Stimulated activated CD8-positive, alpha-beta memory T cell treated with anti-CD3 and anti-CD28 coated beads, Interleukin-7, amount 100 ng/mL, for 4 hours (primary cell): ENCODE measurements at places on chromosomes 7 and 10.

DNA sequence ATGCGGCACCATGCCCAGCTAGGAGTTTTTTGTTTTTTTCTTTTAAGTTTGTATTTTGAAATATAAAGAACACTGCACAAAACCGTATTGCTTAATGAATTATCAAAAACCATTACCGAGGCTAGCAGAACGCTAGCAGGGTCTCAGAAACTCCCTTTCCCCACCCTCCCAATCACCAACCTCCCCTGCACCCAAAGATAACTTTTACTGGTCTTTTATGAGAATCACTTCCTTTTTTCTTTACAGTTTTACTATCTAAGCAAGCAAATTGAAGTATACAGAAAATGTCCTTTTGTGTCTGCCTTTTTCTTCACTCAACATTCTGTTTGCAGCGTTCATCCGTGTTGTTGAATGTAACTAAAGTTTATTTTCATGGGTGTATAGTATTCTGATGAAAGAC lies 13.4 kb downstream of the HIP1 start:
- DNase-seq: no peak

DNA sequence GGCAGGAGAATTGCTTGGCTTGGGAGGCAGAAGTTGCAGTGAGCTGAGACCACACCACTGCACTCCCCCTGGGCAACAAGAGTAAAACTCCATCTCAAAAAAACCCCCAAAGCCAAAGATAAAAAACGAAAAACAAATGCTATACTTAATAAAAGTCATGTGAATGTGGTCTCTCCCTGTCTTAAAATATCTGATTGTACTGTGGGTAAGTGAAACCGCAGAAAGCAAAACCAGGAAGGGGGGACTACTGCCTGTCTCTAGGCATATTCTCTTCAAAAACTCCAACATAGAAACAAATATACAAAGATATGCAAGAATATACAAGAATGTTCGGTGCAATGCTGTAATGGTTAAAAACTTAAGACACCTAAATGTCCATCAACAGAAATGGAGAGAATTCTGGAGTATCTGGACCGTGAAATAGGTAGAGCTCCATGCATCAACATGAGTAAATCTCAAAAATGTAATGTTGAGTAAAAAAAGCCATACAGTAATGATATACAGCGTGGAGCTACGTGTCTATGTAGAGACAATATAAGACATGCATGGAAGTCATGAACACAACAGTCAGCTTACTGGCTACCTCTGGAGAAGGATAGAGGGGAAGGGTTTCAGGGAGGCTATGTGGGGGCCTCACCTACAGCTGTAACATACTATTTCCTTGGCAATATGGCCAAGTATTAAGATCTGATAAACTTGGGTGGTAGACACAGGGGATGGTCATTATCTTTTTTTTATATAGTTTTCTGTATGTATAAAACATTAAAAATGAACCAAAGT lies 2.1 kb downstream of the ZNF394 start:
- no peak for DNase-seq

DNA sequence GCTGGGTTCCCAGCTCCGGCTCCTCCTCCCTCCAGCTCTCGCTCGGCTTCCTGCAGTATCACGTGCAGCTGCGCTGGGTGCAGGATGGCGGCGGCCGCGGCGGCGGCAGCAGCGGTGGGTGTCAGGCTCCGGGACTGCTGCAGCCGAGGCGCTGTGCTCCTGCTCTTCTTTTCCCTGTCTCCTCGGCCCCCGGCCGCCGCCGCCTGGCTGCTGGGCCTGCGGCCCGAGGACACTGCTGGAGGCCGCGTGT lies at the start of gene CNNM1:
TSS of gene CNNM1 (plus strand) at position 53 of the 250 bp plus-strand sequence. CDS start at position 85, 32 bp downstream.
- no peak for DNase-seq

DNA sequence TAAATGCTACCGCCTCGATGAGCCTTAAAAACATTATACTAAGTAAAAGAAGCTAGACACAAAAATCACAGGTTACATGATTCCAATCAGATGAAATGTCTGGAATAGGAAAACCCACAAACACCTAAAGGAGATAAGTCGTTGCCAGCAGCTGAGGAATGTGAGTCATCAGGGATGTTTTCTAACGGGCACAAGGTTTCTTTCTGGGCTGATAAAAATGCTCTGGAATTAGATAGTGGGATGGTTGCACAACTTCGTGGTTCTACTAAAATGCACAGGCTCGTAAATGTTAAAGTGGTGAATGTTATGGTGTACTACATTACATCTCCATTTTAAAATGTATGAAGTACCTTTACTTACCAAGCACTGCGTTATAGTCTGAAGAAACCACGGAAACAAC lies 9.7 kb downstream of the ABLIM1 start:
- DNase-seq: no peak

GRCh38 chr10:79927111-79927828 lies 21.6 kb downstream of the SFTPD start:
- DNase-seq: no peak

GRCh38 chr10:90047243-90047729 lies 345.9 kb downstream of the KIF20B start:
- DNase-seq: no peak

GRCh38 chr7:114047889-114048288 lies 129.1 kb upstream of the PPP1R3A start:
- DNase-seq: no peak

GRCh38 chr10:101894742-101895141 lies 51.1 kb upstream of the KCNIP2 start:
- no peak for DNase-seq

GRCh38 chr10:80356989-80357850 lies 639 bp downstream of the DYDC2 start:
- no peak for DNase-seq

DNA sequence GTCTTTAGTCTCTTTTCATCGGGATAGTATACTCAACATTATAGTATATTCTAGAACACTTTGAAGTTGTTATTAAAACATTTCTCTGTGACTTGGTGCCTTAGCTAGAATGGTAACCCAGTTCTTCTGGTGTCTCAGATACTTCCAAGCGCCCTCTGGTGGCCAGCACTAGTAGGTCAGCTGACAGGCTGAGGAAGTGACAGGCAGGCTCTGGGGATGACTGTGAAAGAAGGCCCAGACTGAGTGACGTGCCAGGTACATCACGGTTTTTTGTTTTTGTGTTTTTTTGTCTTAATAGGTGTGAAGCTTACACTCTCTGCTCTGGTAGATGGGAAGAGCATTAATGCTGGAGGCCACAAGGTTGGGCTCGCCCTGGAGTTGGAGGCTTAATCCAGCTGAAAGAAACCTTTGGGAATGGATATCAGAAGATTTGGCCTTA lies 5.1 kb downstream of the COMTD1 start:
- peak; percentile 81 for DNase-seq

DNA sequence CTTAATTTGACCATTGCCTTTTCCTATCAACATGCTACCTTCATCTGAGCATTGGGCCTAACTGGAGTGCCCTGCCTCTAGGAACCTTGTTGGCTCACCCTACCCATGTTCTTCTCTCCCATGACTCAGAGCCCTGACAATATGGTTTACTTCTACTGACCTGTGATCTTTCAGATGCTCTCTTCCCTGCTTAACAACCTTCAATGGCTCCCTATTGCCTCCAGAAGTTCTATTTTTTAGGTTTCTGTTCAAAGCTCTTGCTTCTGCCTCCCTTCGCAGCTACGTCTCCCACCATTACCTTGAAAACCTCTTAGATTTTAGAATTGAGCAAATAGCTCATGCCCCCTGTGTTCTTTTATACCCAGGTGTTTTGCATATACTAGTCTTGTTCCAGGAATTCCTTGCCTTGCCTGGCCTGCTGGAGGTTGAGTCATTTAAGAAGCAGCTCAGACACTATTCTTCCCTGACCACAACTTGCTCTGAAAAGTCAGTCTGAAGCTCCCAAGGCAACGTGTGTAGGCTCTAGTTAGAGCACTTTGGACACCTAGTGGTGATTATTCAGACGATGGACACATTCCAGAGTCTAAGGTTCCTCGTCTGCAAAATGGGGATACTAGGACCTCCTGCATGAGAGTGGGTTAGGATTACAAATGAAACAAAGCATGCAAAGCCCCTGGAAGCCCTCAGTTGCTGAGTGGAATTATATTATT lies 64.4 kb upstream of the EMX2 start:
- no peak for DNase-seq

DNA sequence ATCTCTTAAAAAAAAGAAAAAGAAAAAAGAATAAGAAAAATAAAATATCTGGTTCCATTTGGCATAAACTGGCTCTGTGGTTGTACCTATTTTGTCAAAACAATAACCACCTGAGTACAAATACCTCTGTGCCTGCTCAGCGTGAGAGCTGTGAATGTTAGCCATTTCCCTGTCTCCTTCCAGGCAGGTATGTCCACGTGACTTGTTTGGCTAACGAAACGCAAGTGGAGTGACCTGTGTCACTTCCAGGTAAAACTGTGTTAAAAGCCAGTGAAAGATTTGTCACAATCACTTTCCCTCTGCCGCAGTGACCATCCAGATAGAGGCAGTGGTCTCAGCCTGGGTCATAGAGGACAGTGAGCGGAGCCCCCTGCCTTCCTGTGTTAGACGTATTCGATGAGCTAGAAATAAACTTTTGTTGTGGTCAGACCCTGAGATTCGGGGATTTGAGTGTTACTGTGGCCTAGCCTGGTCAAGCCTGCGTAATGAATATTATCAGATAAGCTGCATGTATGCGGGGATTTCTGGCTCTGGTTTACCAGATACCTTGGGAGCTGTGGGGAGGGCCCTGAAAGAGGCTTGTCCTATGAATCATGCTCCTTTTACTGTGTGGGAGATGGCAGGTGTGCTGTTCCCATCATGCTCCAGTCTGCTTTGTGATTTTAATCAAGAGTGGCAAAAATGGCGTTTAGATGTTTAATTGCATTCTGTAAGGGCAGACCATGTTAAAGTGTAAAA lies 3.8 kb downstream of the PTER start:
- no peak for DNase-seq

GRCh38 chr10:70587045-70587658 lies 15.4 kb downstream of the PRF1 start:
- DNase-seq: no peak

GRCh38 chr10:69407621-69408301 lies 9.0 kb downstream of the TACR2 start:
- DNase-seq: no peak

DNA sequence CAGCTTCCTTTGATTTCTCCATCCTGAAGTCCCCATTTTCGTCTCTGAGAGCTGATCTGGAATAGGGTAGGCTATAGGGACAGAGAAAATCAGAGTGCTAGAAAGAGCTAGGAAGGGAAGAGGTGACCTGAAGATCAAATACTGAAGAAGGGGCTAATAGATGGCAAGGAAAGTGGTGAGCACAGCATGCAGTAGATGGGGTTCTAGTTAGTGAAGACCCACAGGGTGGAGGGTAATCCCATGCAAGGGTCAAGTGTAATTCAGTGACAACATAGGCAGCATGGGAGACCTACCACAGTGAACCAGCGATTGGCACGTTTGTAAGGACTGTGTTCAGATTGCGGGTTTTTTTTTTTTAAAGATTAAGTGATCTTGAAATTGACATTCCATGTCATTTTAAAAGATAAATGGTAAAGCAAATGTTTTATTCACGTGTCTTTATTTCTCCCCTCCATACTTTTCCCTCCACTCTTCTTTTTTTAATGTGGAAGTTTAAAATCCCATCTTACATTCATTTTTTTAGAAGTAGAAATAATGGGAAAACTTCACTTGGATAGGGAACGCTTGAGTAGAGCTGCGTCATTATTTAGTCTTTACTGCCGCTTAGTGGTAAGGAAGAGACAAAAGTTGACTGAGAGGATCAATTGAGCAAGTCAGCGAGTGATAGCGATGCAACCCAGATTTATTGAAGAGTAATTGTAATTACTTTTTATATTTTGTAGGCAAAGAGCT lies 21.0 kb upstream of the ABI1 start:
- no peak for DNase-seq
